ENCODE measurements at places on chromosomes 6 and 20.

- DNase-seq = no peak
Measured at GRCh38 chr20:57777911-57778310, 68.1 kb upstream of the PMEPA1 start.

GRCh38 chr6:158251565-158251964, 60.7 kb upstream of the TULP4 start:
- DNase-seq = no peak

DNA sequence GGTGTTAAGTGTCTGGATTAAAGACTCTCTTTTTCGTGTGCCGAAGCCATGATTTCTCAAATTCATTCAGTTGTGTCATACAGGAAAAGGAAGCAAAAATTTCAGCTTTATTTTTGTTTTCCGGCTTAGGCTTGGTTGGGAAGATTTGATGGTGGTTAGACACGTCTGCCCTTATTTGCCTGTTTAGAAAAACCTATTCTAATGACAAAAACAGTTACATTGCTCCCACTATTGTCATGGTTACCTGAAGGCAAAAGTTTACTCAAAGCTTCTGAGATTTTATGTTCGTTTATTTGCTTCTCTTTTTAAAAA, 982 bp downstream of the DNAJC5 start:
- peak; percentile 65 for DNase-seq

GRCh38 chr6:56582236-56582635, 60.5 kb downstream of the DST start:
- DNase-seq = no peak

DNA sequence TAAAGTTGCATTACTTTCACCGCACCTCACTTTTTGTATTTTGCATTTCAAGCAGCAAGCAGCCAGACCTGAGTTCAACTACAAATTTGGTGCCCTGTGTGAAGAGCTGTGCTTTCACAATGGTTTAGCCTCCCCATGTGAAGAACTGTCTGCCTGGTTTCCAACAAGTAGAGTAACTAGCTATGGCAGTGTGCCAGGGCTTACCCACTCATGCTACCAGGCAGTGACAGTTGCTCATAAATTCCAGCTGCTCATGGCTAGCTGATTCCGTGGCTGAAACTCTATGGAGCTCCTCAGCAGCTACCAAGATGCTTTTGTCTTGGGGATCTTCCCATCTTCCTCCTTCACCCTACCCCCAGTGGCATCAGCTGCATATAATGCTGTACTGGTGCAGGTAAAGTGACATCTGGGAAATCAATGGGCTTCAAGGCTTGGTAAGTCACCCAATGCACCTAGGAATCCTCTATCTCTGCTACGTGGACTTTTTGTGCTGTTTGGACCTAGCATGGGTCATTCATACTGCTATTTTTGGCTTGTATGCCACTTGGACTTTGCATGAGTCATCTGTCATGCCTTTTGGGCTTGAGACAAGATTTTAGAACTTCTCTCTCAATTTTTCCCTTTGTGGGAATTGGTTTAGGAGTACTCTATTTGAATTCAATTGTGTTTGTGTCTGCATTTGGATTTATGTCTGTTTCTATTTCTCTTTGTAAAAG, 176.5 kb upstream of the GJE1 start:
- peak; percentile 43 for DNase-seq

- DNase-seq = peak; percentile 51
Measured at GRCh38 chr6:36627801-36628246, 33.7 kb downstream of the SRSF3 start.

DNA sequence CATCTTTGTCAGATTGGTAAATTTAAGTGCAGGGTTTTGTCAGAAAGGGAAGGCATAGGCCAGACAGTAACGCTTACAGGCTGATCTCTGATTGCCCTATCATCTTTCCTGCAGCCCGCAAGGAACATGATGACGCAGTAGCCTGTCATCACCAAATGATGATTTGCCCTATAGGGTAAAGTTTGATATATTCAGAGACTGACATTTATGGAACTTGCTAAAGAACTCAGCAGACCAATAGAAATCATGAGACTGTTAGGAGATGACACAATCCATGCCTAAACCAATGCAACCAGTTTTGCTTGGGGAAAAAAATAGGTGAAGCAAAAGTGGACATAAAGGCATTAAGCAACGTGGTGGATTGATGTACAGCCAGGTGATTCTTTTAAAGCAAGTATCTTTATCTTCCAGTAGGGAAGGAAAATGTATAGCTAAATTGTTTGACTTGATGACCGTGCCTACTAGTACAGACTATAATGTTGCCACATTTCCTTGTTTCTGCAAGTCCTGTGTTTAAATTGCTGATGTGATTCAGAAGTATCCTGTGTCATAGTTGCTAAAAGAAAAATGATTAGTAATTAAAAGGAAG, 2.4 kb downstream of the NUS1 start:
- DNase-seq = peak; percentile 76

Data from GM23248 (cell line).